ENCODE measurements at places on chromosomes 3 and 15.

GRCh38 chr3:9193633-9194195, 55.7 kb downstream of the SRGAP3 start:
- DNase-seq: no peak

GRCh38 chr3:185558395-185558794, 6.0 kb upstream of the LIPH start:
- DNase-seq: no peak

DNA sequence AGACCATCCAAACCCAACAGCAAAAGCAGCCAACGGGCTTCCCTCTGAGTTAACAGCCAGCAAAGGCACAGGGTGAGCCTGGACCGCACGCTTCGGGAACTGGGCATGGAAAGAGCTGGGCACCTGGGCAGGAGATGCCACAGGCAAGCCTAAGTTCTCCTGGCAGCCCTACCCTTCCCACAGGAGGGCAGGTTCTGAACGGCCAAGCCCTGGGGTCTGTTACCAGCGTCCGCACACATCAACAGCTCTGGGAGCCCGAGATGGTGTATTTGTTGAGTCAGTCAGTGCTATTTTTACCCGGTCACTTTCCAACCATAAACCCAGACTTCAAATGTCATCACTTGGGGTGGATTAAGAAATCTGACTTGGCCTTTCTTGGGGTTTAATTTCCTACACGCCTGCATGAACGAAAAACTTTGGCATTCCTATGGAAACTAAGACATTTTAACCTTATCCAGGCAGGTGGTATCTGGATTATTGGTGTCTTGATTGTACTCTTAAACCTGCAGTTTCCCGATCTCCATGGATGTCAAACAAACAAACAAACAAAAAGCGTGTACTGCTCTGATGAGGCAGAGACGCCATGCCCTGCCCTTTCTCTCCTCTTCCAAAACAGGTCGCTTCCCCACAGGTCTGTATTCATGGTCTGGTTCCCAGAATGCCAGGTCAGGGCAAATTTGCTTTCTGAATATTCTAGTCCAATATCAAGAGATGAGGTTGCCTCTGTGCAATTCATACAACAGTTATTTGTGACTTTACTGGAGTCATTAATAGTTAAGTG, 99.7 kb downstream of the XXYLT1 start:
- no peak for DNase-seq

- DNase-seq: no peak
Observed at GRCh38 chr15:60389261-60390077, 8.3 kb downstream of the ANXA2 start.

GRCh38 chr3:181631901-181632300, 79.8 kb upstream of the SOX2 start:
- DNase-seq: no peak

DNA sequence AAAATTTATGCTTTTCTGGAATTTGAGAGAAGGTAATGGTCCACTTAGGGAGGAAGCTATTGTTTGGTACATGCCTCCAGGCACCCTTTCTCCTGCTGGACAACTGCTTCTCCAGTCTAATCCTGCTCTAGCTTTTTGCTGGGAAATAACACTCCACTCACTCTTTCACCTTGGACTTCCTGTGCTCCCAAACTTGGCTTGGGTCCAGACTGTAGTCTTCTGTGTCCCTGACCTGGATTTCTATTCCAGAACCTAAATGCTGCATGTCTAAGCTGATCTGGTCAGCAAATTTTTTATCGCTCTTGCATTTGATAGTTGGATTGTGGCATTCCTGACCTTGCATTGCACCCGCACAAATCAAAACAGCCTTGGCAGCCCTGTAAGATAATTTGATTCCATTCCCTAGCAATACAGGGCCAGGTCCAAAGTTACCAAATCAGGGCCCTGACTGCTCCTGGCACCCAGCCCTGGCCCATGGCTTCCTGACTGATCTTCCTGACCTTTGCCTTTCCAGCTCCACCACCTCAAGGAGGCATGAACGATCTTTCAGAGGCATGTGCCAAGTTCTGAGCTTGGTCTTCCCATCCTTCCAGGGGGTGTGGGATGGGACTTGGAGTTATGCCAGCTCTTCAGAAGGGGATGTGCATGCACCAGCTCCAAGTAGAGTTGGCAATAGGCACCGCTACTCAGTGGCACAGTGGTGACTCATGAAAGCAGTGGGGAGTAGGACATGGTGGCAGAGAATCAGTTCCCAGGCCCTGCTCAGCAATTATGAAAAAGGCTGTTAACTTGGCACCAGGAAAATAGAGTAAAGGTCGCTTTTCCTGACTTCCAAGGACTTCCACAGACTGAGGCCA, 43.9 kb upstream of the GOLGA8J start:
- DNase-seq: no peak

DNA sequence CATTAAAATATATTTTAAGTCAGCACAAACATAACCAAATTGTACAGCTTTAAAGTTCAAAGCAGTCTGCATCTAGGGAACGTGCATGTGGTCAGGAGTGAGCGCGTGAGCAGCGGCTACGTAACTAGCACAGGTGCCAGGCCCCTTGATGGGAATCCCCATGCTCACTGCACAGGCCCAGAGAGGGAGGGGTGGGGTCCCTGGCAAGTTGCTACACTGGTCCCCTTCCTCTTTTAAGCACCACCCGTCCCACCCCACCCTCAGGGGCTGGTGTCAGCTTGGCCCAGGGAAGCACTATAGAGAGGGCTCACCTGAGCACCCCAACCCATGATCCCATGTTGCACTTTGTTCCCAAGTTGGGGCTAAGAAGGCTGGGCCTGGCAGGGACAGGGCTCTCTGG, 835 bp upstream of the GMPPB start:
- no peak for DNase-seq

GRCh38 chr15:99857836-99858235, 124.6 kb upstream of the LYSMD4 start:
- DNase-seq: no peak

DNA sequence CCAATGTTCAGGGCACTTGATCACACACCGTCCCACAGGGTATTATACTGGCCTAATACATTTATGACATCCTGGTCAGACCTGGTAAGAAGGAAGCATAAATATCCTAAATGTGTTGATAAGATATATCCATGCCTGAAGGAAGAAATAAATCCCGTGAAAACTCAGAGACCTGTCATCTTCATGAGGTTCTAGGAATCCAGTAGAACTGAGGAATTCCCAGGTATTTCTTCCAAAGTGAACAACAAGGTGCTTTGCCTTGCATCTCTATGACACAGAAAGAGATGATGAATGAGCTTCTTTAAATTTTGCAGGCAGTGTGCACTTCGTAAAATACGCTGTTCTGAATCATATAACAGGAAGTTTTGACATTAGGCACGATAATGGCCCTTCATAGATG, 78.1 kb upstream of the VGLL3 start:
- no peak for DNase-seq

DNA sequence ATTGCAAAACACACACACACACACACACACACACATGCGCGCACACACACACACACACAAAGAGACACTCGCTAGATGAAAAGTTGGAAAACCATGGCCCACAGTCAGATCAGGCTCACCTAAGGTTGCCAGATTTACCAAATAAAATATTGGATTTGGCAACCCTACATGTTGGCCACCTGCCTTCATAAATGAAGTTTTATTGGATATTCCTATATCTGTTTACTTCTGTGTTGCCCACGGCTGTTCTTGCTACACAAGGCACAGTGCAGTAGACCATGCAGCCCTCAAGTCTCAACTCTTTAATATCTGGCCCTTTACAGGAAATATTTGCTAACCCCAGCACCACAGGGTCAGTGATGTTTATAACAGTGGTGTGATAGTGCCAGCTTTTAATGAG, 445.0 kb upstream of the PROK2 start:
- no peak for DNase-seq

DNA sequence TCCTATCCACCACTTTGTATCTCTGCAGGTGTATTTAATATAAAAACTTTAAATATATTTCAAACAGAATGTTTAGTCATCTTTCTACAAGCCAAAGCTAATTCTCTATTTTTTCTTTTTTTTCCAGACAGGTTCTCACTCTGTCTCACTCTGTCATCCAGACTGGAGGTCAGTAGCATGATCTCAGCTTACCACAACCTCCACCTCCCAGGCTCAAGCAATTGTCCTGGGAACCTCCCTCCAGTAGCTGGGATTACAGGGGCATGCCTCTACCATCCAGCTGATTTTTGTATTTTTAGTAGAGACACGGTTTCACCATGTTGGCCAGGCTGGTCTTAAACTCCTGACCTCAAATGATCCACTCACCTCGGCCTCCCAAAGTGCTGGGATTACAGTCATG, 202.6 kb downstream of the VGLL3 start:
- no peak for DNase-seq
